ENCODE measurements at places on chromosomes 7 and 10.
A peak's percentile ranks its signal among the peaks of the same experiment; 100 is the strongest.

- DNase-seq = peak; percentile 84
Observed at GRCh38 chr10:86520871-86521677, 518 bp downstream of the WAPL start.

DNA sequence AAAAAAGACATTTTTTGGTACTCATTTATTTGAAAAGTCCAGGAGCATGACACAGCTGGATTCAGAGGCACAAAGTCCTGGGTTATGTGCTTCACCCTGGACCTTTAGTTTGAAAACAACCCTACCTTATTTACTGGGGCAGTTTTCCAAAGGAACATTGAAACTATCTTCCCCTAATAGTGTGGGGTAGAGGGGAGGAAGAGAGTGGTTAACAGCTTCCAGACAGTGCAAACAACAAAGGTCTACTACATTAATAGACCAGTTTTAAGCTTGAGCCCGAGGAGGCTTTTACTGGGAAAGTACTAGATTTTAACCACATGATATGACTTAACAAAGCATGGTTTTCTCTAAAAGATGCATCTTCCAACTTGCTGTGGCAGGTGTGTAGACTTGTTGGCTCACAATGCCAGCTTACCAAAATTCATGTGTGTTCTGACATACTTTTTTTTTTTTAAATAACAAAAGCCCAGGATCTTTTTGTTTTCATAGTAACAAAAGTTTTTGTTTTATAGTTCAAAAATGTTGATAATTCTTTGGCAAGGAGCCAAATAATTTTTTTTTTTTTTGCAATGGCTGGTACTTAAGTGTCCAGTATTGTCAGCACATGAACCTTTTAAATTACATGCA, 1.8 kb downstream of the GSTO1 start:
- peak; percentile 37 for DNase-seq

GRCh38 chr10:59688921-59689351, 20.7 kb downstream of the SLC16A9 start:
- no peak for DNase-seq

DNA sequence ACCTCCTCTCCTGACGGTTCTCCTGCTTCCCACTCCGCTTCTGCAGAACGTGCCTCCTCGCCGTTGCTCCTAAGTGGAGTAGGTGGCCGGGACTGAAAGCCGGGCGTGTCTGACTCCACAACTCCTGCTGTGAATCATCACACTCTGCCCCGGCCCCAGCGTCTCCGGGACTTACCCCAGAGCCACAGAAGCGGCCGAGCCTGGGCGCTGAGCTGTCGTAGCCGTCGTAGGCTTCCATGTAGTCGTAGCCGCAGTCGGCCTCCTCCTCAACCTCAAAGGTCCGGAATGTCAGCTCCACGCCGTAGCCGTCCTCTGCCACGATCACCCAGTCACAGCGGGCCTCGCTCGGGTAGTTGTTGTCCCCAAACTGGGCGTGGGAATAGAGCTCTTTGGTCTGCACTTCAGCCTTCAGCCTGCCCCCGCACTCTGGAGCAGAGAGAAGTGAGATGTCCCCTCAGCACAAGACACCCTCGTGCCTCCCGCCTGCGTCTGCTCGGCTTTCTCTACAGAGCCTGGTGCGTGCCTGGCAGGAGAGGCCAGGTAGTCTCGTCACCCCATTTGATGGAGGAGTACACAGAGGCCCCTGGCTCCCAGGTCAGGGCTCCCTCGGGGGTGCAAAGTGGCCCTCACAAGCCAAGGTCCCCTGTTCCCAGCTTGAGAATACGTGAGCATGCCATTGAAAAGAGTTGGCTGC, 11.2 kb upstream of the OPALIN start:
- no peak for DNase-seq

GRCh38 chr10:30882281-30882680, 149.4 kb downstream of the ZNF438 start:
- peak; percentile 60 for DNase-seq

GRCh38 chr7:102973096-102973802, 60.4 kb downstream of the LRRC17 start:
- no peak for DNase-seq

- DNase-seq = no peak
Observed at GRCh38 chr10:101054351-101054750, 7.4 kb upstream of the KAZALD1 start.

DNA sequence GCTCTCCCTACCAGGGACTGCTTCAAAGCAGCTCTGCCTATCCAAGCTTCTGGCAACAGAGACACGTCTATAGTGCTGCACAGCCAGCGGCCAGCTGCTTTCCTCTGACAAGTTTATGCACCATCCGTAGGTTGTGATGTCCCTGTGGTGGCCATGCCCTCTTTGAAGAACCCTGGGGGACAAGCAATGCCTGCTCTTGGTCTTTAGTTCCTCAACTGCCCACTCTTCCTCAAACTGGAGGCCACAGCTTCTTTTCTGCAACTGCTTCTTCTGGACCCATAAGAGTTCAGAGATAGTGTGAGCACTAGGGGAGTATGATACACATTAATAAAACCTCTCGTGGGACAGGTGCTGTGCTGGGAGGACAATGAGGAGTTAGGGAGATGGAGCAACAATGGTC, 164.9 kb downstream of the ELMO1 start:
- no peak for DNase-seq

DNA sequence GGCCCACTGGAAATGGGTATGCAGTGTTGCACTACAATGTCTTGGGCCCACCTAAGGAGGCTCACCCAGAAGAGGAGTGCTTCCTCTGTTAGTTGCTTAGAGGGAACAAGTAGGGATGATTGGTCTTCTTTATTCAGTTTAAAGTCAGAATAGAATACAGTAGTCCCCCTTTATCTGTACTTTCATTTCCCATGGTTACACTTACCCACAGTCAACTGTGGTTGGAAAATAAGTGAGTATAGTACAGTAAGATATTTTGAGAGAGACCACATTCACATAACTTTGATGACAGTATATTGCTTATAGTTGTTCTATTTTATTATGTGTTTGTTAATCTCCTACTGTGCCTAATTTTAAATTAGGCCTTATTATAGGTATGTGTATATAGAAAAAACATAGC, 151.4 kb downstream of the COL28A1 start:
- no peak for DNase-seq

- no peak for DNase-seq
Observed at GRCh38 chr7:154504918-154505317, 452.7 kb downstream of the DPP6 start.

DNA sequence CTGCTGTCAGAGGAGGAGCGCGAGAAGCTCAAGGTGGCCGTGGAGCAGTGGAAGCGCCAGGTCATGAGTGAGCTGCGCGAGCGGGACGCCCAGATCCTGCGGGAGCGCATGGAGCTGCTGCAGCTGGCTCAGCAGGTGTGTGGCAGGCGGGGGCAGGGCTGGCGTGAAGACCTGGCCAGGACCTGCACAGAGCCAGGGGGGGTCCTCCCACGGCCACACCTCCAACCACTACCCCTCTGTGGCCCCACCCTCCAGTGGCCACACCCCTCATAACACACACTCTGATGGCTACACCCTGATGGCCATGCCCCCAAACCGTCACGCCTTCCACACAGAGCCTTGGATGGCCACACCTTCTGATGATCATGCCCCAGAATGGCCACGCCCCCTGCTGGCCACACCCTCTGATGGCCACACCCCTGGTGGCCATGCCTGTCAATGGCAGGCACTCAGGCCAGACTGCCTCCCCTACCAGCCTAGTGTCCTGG, 23.4 kb upstream of the DPYSL4 start:
- no peak for DNase-seq

- DNase-seq = peak; percentile 30
Observed at GRCh38 chr7:94975336-94975735, 67.9 kb downstream of the PPP1R9A start.

GRCh38 chr7:33849971-33850559, 55.3 kb upstream of the BMPER start:
- DNase-seq = no peak

DNA sequence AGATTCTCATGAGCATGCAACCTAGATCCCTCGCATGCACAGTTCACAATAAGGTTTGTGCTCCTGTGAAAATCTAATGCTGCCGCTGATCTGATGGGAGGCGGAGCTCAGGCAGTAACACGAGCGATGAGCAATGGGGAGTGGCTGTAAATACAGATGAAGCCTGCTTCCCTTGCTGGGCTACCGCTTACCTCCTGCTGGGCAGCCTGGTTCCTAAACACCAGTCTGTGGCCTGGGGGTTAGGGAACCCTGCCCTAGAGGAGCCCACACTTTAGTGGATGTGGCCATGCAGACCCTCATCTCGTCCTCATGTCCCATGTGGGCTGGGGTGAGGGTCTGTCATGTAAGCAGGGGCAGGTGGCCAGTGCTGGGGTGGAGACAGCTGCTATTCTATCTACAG, 417.6 kb downstream of the GLRX3 start:
- DNase-seq = no peak
